ENCODE measurements at places on chromosomes 12 and 14.

GRCh38 chr12:51441583-51441982, 17.0 kb downstream of the SLC4A8 start:
- no peak for DNase-seq

GRCh38 chr14:81625343-81625742, 91.7 kb upstream of the SEL1L start:
- no peak for DNase-seq

DNA sequence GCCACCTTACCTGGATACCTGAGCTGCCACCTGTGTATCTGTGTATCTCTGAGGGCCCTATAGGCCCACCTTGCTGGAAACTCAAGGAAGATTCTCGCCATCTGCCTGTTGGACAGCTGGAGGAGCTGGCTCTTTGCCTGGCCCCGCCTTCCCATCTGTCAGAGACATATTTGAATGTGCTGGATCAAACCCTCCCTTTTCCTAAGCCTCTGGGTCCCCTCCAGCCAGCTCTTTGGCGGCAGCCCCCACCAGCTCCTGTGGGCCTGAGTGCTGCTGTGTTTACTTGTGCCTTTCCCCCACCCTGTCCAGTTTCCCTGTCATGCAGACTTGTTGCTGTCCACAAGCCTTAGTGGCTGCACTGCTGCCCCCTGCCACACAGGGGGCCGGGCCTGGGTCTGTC, 55.9 kb upstream of the SRSF5 start:
- DNase-seq, result peak; percentile 24

GRCh38 chr14:76109087-76109880, 42.4 kb upstream of the GPATCH2L start:
- DNase-seq, result no peak

- DNase-seq, result no peak
These were observed 212.2 kb downstream of the KIF26A start for GRCh38 chr14:104350463-104351185.

Data from cerebellar nuclear complex (tissue), 1 donor.